HTR-8/SVneo (cell line): ENCODE measurements at places on chromosomes 3 and 15.

GRCh38 chr3:182726258-182727142, 66.8 kb upstream of the ATP11B start:
- no peak for DNase-seq

DNA sequence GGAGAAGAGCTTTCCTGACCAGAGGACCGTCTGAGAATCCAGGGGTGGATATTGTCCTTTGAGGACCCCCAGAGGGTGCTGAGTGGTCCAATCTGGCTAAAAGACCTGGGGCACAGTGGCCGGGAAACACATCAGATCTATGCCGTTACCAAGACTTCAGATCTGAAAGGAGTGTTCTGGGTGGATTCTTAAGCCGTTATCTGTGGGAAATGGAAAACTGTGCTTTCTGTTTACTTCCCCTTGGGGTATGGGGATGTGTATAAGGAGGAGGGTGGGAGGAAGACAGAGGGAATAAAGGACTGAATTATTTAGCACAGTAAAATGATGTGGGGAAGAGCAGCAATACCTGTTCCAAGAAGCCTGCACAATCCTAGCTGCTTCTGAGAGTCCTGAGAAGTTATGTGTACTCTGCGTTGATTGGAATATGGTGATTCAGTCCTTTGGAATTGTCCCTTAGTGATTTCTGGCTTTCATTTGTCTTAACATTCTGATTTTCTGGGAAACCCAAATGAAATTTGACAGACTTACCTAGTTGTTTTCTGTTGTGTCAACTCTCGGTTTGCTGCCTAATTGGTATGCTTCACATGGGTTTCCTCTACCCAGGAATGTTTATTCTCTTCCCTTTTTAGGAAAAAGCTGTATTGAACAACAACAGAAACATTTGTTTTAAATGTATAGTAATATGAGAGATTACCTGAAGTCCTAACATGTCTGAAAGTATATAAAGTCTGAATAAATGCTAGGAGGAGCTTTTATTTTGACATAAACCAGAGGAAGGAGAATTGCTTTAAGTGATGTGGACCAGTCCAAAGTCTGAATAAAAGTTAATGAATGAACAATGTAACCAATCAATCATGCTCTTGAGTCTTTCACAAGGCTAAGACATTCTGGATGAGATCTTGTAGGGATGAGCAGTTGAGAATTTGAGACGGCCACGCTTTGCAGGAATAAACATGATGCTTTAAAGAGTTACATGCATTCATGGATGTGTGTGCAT, 427.1 kb upstream of the C2CD4B start:
- no peak for DNase-seq

GRCh38 chr3:179450901-179451264, 387 bp downstream of the GNB4 start:
- DNase-seq, result no peak

GRCh38 chr15:62612771-62613170, 429.8 kb upstream of the TPM1 start:
- DNase-seq, result no peak

DNA sequence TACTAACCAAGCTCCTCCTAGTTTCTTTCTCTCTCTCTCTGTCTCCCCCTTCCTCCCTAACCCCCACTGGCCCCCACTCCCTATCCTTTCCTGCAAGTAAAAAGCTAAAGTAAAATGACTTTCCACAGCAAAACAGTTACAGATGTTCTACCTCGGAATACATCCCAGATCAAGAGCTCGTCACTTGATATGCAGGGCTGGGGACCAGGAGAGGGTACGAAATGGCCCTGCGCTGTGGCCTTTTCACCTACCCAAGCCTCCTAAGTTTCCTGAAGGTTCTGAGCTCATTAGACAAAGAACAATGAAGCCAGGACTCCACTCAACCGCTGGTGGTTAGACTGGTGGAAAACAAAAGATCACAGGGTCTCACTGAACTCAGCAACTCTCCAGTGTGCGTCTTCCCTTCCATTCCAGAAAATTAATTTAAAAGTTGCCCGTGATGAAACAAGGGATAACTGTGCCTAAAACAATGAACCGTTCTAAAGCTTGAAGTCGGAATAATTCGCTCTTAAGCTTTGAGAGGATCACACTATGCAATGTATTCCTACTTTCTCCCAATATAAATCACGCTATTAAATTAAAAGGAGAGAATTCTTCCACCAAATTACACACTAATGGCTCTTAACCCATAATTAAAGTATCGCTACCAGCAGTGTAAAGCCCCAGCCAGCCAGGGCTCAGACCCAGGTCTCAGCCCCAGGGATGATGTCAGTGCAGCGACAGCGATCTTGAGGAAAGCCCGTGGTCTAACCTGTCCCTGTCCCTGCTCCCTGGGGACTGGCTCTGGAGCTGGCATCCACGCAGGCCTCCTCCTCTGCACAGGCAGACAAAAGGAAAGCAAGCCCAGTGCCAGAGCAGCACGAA, 5.0 kb downstream of the VGLL4 start:
- DNase-seq, result no peak

GRCh38 chr3:12187448-12188327, 29.0 kb upstream of the TIMP4 start:
- DNase-seq, result no peak

- DNase-seq, result no peak
Measured at GRCh38 chr3:157275832-157276231, 115.9 kb upstream of the CCNL1 start.

DNA sequence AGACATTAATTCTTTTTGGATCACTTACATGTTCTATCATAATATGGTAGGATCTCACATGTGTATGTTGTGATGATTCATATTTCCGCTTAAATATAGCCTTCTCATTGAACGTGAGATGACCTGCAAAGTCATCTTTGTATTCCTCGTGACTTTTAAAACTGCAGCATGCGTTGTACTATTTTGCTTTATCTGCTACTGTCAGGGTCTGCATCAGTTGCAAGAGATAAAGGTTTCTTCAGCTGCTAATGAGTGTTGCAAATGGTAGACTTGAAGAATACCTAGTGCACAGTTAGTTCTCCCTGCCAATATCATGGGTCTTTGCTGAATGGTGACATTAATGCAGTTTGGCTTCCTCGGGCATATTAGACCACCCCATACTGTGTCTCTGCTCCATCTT, 31.8 kb downstream of the REC114 start:
- no peak for DNase-seq

- no peak for DNase-seq
Measured at GRCh38 chr3:73453666-73454065, 171.1 kb downstream of the PDZRN3 start.

GRCh38 chr15:57263520-57263919, 112.8 kb upstream of the CGNL1 start:
- no peak for DNase-seq

- DNase-seq, result no peak
Measured at GRCh38 chr3:163175970-163176369, 1679.4 kb downstream of the OTOL1 start.

DNA sequence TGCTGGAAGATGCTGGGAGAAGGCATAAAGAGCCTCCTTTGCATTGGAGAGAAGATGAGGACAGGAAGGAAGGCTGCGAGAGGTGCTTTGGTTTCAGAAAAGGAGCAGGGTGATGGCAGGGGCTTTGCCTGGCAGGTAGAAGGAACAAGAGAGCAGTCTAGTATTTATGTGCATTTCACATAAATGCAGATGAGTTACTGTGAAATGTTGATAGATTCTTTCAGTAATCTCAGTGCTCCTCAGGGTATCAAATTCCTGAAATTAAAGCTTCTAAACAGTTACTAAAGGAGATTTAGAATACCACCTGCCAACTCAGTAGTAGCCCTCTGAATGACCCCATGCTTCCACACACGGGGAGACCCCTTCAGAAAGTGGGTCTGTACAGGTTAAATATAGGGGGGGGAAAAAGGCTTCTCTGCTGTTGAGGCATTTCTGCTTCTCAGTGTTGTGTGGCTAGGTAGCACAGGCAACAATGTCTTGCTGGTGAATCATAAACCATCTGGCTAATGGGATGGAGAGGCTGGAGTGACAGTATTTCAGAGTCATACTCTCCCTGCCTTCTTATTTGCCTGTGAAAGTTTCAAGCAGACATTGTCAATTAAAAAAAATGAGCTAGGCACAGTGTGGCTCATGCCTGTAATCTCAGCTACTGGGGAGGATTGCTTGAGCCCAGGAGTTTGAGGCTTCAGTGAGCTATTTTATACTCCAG, 14.3 kb upstream of the FBXL22 start:
- no peak for DNase-seq

GRCh38 chr3:142850395-142851023, 38.4 kb downstream of the PCOLCE2 start:
- peak; percentile 51 for DNase-seq

- DNase-seq, result peak; percentile 70
Measured at GRCh38 chr15:34367101-34368081, at the start of gene LPCAT4. Gene LPCAT4, minus strand, starts transcription at chr15:34367196. Its CDS starts 96 bp downstream, at chr15:34367100.

DNA sequence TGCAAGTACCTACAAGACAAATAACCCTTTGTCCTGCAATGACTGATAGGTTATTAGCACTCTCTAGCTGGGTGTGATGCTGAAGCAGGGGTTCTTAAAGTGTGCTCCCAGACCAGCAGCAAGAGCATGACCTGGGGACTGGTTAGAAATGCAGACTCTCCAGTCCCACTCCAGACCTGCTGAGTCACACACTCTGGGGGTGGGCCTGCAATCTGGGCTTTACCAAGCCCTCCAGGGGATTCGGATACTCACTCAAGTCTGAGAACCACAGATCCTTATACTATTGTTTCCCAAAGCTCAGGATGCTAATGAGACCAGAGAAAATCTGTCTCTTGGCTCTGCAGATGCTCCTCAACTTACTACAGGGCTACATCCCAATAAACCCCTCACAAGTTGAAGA, 142.1 kb upstream of the RAD18 start:
- DNase-seq, result no peak

DNA sequence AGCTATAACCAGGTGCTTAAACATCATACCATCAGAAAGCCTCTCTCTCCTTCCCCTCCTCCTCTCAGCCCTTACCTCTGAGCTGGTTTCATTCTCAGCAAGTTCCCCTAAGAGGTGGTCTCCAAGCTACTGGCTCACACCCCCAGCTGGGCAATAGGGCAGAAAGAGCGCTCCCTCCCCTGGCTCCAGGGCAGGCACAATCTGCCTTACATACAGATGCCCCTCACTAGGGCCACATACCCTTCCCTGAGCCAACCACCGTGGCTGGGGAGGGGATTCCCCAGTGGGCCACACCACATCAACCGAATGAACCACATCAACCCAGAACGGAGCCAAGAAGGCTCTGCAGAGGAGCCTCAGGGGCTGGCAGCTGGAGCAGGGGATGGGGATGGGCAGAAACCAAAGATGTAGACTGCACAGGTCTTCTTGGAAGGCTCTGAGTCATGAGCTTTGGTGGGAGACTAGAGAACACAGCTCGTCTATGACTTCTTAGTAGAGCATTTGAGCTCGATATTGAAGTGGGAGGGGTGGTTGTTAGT, 4.6 kb upstream of the FBLN2 start:
- peak; percentile 51 for DNase-seq

DNA sequence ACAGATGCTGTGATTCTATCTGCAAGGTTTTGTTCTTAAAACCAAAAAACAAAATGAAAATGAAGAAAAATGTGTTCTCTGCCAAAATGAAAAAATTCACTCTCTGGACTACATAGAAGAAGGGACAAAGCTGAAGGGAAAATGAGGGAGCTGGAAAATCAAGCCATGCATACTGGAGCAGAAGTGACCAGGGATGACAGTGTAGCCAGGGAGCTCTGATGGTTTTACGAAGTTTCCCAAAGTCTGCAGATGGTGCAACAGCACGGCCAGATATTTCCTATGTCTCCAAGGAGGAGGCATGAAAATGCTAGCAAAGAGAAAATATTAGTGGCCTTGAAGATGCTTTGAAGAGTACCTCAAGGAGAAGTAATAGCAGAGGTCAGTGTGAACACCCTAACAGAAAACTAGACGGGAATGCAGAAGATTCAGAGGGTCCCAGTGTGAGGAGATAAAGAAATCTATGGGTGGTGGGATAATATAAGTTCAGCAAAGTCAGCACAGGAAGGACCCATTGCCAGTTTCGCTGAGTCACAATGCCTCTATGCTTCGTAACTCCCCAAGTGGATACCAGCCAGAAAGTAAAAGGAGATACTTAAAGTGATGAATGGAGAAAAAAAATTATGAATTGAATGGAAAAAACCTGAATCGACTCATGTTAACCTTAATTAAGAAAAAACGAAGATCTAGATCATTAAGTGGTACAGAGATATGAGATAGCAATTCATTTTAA, 39.0 kb upstream of the POMGNT2 start:
- DNase-seq, result no peak

DNA sequence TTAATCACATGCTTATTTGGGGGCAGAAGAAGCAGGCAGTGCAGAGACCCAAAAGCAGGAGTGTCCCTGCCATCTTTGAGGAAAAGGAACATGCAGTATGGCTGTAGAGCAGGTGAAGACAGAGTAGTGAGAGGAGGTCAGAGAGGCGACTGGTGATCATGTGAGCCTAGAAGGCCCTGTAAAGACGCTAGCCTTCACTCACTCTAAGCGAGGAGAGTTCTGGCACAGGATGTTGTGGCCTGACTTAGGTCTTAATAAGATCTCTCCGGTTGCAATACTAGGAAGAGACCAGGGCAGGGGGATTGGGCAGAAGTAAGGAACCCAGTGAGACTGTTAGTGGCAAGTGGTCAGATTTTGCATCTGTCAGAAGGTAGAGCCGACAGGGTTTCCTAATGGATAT, 114.5 kb upstream of the ZBED2 start:
- DNase-seq, result no peak

GRCh38 chr3:135556174-135556573, 409.4 kb upstream of the PPP2R3A start:
- DNase-seq, result no peak

GRCh38 chr15:92069308-92070250, 216.1 kb downstream of the SLCO3A1 start:
- DNase-seq, result peak; percentile 41
